ENCODE measurements at places on chromosomes 2 and 18.

GRCh38 chr2:81158505-81158904 is 854.0 kb upstream of the LRRTM1 start:
- DNase-seq = no peak

- no peak for DNase-seq
Measured at GRCh38 chr2:233823731-233824121, 30.6 kb downstream of the HJURP start.

DNA sequence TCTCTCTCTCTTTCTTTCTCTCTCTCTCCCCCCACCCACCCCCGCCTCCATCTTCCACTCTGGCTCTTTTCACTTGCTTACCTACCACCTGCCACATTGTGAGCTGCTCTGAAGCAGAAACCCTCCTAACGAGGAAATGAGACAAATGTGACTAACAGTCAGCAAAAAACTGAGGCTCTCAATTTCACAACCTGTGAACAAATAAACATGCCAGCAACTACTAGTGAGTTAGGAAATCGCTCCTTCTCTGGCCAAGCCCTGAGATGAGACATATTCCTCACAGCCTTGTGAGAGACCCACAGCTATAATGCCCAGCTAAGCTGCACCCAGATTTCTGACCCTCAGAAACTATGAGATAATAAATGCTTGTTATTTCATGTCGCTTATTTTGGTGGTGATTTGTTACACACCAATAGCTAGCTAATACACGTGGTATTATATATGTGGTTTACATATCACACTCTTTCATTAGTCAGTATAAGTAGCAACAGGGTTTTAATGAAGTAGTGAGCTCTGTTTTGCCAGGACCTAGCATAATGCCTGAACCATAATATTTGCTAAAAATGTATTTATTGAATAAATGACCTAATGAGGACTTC is 8.4 kb upstream of the ZNF521 start:
- no peak for DNase-seq

GRCh38 chr2:215981115-215981514 is 32.2 kb downstream of the MREG start:
- no peak for DNase-seq

GRCh38 chr18:54269893-54270844 is 852 bp downstream of the POLI start:
- no peak for DNase-seq

GRCh38 chr2:22450831-22451230 is 934.1 kb upstream of the KLHL29 start:
- DNase-seq = no peak

DNA sequence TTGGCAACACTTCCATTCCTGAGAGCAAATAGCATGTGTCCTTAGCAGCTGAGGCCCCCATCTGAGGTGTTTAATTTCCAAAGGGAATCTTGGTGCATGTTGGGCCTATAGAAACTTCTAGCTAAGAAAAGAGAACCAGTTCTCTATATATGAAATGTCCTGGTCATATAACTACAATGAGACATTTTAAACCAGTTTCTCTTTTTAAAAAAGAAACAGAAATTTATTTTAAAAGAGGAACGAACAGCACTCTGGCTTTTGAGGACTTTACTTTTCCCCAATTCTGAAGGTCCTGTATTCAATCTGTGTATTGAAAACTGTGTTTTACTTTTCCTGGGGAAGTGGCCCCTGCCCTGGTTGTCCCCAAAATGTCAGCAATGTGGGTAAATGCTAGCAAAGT is 309.5 kb upstream of the STON1 start:
- DNase-seq = no peak

DNA sequence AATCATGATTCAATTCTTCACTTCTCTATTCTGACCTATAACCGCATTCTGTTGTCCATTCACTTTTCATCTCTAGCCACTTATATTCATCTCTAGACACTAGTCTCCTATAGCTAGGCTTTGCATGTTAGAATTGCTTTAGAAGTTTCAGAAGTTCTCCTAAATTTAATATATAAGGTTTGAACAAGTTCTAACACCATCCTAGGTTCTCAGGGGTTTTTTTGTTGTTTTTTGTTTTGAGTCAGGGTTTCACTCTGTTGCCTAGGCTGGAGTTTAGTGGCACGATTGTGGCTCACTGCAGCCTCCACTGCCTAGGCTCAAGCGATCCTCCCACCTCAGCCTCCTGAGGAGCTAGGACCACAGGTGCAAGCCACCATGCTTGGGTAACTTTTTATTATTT is 19.9 kb downstream of the WDSUB1 start:
- DNase-seq = no peak

- no peak for DNase-seq
Measured at GRCh38 chr2:120509213-120509815, 163.4 kb downstream of the INHBB start.

- no peak for DNase-seq
Measured at GRCh38 chr18:79156327-79156726, 87.1 kb downstream of the ATP9B start.

DNA sequence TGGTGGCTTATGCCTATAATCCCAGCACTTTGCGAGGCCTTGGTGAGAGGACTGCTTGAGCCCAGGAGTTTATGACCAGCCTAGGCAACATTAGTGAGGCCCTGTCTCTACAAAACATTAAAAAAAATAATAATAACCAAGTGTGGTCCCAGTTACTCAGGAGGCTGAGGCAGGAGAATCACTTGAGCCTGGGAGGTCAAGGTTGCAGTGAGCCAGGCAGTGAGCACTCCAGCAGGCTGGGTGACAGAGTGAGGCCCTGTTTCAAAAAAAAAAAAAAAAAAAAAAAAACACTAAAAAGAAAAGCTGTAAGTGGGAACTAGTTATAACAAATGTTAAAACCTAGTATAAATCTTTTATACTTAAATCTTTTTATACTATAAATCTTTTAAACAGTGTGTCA is 146.2 kb upstream of the ITGA4 start:
- DNase-seq = no peak

DNA sequence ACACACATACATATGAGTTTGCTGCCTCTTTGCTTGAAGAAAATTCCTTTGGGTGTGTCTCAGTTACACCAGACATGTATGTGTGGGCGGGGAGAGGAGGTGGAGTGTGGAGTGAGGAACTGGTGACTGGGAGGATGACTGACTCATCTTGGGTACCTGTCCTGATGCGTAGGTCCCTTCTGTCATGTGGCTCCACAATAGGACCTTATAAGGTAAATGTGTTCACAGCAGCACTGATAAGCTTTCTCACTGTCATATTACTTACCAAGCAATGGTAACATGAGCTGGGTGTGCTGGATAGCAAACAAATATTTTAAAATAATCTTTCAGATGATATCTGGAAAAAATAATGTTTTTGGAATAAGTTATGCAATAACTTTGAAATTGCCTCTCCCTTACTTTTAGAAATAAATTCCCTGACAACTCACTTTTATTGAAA is 45.1 kb downstream of the SLC9A2 start:
- DNase-seq = no peak

- DNase-seq = no peak
Measured at GRCh38 chr2:166017208-166017607, 63.6 kb upstream of the TTC21B start.

- no peak for DNase-seq
Measured at GRCh38 chr2:54419388-54419787, 36.7 kb upstream of the SPTBN1 start.

- no peak for DNase-seq
Measured at GRCh38 chr2:437756-438393, 150.0 kb upstream of the ALKAL2 start.

GRCh38 chr18:45104049-45104395 is 423.3 kb downstream of the SETBP1 start:
- no peak for DNase-seq

GRCh38 chr2:96142217-96143113 is 2.8 kb downstream of the DUSP2 start:
- DNase-seq = no peak

DNA sequence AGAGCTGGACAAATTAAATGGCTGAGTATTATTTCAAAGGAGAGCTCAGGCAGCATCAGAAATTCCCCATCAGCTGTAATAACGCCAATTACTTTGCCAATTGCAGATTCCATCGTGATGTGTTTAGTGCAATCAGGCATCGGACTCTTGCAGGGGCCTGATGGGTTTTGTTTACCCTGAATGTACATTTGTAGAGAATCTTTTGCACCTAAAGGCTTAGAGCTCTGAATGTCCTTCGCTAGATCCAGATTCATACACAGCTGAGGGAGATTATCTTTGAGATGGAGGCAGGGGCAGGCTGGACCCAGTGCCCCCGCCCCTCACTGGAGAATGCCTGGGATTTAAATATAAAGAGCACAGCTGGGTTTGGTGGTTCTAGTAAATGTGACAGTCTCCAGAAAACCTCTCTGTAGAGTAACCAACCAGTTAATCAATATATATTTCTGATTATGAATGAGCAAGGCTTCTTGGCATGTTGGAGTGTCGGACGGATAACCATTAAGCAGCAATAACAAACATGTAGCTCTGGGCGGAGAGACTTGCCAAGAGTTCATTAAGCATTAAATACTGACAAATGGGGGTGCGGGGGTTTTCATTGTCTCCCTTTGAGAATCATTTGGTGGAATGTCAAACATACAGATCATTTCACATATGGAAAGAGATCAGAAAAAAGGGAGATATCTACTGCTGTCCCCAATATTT is 200.9 kb downstream of the SETBP1 start:
- no peak for DNase-seq

DNA sequence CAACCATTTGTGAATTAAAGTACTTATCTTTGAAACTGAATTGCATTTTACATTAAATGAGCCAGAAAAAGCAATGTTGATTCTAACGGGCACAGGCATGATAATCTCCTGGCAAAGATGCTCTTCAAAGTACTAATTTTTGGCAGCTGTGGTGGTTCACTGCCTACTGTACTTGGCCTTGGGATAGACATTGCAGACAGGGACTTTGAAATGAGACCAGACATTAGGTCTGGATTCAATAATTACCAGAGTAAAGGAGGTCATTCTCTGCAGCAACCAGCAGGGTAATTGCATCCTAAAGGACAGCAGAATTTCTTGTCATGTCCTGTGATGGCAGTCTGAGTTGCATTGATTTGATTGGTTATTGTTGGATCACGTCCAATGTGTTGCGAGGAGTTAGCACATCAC is 986.5 kb downstream of the TDRD15 start:
- DNase-seq = no peak

DNA sequence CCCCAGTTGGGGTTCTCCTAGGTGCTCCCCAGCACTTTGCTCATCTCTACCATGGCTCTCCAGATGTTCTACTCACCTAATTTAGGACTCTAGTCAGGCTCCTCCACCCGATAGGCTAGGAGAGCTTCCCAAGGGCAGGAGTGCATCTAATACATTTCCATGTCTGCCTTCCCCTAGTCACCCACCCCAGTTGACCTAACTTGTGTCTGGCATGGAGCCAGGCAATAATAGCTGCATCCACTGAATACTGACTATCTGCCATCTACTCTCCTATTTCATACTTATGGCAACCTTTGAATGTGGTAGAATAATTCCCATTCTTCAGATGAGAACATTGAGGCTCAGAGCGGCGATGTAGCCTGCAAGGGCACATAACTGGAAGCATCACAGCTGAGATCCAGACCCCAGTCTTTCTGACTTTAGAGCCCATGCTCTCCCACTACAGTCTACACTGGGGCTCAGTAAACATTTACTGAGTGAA is 71.8 kb upstream of the YWHAQ start:
- DNase-seq = no peak

- DNase-seq = no peak
Measured at GRCh38 chr2:222352981-222353380, 54.2 kb upstream of the PAX3 start.

DNA sequence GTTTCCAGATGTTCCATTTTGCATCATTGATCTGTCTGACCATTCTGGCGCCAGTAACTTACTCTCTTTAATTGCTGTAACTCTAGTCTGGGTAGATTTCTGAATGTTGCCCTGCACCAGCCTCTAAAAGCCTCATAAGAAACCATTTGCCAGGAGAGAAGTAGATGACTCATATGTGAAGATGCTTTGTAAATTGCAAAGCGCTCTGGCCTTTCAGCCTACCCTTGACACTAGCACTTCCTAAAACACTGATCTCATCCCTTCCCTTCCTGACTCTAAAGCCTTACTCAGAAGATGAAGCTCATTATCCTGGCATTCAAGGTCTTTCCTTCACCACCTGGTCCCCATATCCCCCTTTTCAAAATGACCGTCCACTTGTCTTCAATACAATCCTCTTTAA is 193.2 kb upstream of the MEX3C start:
- DNase-seq = no peak

GRCh38 chr2:103327966-103328365 is 566.1 kb downstream of the TMEM182 start:
- no peak for DNase-seq

DNA sequence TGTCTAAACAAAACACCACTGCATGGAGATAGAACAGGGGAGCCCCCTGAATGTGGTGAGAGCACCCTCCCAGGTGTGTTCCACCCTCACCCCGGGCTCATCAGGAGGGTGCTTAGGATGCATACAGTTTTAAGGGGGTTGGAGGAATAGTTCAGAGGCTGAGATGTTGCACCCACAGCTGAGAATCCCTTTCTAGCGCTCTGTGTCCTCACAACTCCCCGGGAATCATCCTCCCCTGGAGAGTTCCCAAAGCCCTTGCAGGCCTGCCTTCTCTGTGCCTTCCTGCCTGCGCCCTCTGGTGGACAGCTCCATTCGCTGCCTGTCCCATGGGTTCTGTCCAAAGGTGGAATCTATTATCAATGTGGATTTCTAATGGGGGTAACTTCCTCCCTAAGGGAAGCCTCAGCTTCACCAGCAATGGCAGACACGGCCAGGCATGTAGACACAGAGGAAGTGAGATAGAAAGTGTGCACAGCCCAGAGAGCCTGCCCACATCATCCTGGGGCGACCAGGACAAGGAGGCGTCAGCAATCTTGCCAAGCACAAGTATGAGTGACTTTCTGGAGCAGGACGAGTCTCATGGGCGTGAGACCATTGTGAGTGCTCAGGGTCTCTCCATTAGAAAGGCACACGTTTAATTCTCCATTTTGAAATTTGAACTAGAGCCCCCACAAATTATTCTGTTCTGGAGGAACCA is 1.2 kb upstream of the UGT1A5 start:
- DNase-seq = no peak

DNA sequence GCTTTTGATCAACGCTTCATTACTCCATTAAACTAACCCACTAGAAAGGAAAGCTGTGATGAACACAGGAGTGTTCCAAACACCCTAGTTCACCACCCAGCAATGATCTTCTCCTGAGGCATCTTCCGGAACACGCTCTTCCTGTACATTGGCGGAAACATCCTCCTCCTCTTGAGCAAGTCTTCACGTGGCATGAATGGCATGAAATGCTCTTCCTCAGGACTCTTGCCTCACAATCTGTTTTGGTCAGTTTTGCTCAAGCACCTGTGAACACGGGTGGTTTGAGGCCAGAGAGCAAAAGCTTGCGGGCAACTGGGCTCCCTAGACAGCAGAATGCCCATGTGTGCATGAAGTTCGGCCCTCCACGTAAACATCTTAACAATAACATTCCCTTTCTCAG is 734.2 kb upstream of the SALL3 start:
- DNase-seq = no peak

GRCh38 chr2:30410217-30410616 is 36.8 kb upstream of the LCLAT1 start:
- no peak for DNase-seq

- DNase-seq = no peak
Measured at GRCh38 chr18:286515-287310, 18.9 kb upstream of the THOC1 start.

Measured in AG09309 (cell line).